ENCODE measurements at places on chromosomes 13 and 19.

DNA sequence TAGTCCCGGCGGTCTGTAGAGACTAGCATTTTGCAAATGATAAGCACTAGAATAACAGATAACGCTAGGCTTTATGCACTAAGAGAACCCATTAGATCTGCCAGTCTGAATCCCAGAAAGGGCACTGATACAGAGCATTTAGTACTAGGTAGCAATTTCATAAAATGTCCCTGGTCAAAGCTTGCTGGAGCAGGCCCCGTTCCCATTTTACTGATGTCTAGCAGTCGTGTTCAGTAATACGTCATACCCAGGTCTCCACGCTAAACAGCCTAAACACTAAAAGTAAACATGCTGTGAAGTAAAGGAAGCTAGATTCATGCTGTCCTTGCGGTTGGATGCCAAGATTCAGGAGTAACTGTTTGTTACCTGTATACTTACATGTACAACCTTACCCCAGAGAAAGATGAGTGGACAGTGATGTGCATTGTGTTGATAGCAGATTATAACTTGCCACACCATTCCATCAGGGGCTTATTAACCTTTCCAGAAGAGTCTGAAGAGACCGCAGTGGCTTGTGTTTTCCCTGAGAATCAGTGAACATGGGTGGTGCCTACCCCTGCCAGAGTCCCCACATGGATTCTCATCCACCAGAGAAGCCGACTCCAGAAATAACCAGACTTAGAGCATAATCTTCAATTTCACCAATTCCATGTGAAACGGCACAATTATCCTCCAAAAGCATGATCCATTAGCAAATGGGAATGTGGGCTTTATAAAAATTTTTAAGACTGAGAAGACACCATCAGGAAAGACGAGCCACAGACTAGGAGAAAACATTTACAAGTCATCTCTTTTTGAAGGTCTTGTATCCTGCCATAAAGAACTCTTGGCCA lies 3.4 kb upstream of the RPS11 start:
- no peak for DNase-seq

GRCh38 chr13:28497143-28497876 lies 2.4 kb upstream of the FLT1 start:
- no peak for DNase-seq

GRCh38 chr19:47274891-47275761 lies 441 bp downstream of the INAFM1 start:
- DNase-seq = no peak

DNA sequence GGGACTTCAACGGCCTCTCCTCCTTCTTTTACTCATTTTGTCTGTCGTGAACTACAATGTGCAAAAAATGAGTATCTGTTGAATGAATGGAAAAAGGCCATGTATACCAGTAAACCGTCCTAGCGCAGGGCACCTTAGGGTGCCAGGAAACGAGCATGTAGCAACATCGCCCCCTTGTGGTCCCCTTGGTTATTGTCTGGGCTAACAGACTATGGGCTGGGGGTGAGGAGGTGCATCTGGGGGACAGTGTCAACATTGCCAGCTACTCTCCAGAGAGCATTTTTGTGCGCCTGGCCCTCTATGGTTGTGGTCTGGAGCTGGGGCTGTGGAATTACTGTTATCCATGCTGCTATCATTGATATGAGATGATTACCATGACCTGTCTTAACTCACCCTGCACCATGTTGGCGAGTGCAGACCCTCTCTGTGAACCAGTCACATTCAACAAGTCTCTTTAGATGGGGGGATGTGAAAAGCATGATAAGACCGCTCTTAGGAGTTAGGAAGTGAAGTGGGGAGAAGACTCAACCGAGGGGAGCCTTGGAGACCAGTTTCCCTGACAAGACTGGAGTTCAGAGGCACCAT lies 22.8 kb upstream of the SIGLEC11 start:
- DNase-seq = no peak

DNA sequence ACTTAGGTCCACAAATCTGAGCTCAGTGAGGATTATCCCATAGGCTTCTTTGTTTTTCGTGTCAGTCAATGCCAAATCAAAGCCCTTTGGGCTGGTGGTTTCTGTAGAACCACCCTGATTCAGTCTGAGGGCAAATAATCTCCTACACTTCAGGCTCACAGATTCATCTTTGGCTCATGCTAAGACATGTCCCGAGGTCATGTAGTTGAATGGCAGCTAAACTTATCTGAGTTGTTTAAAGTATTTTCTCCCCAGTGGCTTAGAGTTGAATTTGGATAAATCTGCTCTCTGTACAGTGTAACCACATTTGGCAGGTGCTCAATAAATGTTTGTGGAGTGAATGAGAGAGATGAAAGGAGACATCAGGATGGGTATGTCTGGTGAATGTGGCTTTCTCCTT lies 13.1 kb upstream of the SLC25A42 start:
- DNase-seq = no peak

DNA sequence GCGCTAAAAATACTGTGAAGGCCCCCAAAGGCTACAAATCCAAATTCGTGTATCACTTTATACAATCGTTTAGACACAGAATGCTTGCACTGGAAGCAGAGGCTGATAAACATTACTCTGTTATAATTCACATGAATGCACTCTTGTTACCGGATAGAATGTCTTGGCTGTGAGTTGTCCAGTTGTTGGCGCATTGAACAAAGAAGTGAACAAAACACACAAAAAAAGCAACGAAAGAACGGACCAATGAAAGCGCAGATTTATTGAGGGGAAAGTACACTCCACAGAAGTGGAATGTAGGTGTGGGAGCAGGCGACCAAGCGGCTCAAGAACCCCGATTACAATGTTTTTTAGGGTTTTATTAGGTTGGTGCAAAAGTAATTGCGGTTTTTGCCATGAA lies 529 bp upstream of the ZNF418 start:
- no peak for DNase-seq

GRCh38 chr13:78978381-78978998 lies 319.5 kb upstream of the OBI1 start:
- DNase-seq = peak; percentile 8

- no peak for DNase-seq
Measured at GRCh38 chr13:112060282-112060830, 6.6 kb upstream of the SOX1 start.

GRCh38 chr13:48561466-48562235 lies 28.8 kb upstream of the RCBTB2 start:
- no peak for DNase-seq

All from GM04503 (cell line).